ENCODE measurements at places on chromosomes 16 and 17. TPM values are rescaled to one million over a fixed set of nuclear protein-coding genes. Genes with fewer than 3 reads are reported as not detected.

Gene TNFRSF13B
- not detected for total RNA-seq

Gene KRT25
- total RNA-seq = not detected

Gene MYO1D
- total RNA-seq = 21.7 TPM

Gene TEX14
- total RNA-seq = not detected

Gene TBX6
- total RNA-seq = 1.4 TPM

Gene UBE2O
- 21.2 TPM for total RNA-seq
